RCC 7860 (cell line): ENCODE measurements at places on chromosomes 3 and 15.

DNA sequence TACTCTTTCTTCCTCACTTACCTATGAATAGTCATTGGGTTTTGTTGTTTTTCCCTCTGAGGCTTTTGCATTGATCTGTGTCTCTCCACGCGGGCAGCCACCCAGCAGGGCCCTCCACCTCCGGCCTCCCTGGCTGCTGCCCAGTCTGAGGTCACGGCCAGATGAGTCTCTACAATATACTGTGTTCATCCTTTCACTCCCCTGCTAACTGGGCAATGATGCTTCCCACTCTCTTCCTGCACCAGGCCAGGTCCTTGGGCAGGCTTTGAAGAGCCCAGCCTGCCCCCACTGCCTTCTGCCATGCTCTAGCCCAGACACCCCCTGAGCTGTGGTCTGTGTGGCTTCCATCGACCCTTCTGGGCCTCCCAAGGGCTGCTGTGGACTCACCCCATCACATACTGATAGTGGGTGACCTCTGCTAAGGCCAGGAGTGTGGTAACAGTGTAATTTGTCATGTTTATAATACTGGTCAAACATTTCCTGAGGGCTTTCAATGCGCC lies 18.0 kb downstream of the PDIA5 start:
- DNase-seq, result peak; percentile 71

- no peak for DNase-seq
Measured at GRCh38 chr3:115986555-115987207, 363.4 kb downstream of the GAP43 start.

GRCh38 chr15:40258544-40258943 lies 19.7 kb downstream of the PAK6 start:
- DNase-seq, result no peak

GRCh38 chr3:124882816-124883747 lies 4.1 kb downstream of the ITGB5 start:
- DNase-seq, result no peak

DNA sequence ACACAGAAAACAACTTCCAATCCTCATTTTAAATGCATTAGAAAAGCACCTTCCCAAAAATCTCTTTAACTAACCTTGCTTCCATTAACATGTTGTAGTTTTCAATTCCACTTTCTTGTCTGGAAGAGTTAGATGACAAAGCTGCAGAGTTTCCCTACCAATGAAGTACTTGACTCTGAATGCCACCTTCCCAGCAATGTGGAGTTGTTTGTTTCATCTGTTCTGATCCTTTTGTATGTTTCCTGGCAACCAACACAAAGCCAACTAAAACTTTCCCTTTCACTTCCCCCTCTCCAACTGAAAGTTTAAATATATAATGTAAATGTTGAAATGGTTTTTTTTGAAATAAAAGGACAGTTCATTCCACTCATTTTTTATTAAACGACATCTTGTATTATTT lies at the start of gene WDR49:
Gene WDR49 (minus strand): TSS at position 183 of the 400 bp plus-strand sequence. CDS start 517 bp downstream, outside the sequence.
- DNase-seq, result no peak

DNA sequence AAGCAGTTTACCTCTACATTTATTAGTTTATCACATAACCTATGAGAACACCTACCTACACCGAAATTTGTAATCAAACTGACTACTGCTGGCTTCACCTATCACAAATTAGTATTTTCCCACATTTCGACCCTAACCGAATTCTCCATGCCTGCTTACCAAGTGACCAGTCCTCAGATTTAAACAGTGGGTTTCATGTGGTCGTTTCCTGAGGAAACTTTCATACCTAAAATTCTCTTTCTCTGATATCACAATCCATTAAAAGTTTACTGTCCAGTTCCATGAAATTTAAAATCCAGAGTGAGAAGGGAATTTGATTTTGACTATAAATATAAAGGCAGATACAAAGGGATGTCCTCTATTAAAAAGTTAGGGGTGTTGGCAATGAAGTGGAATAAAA lies 1.9 kb downstream of the PLOD2 start:
- no peak for DNase-seq

GRCh38 chr3:24286405-24286804 lies 208.2 kb downstream of the THRB start:
- no peak for DNase-seq

DNA sequence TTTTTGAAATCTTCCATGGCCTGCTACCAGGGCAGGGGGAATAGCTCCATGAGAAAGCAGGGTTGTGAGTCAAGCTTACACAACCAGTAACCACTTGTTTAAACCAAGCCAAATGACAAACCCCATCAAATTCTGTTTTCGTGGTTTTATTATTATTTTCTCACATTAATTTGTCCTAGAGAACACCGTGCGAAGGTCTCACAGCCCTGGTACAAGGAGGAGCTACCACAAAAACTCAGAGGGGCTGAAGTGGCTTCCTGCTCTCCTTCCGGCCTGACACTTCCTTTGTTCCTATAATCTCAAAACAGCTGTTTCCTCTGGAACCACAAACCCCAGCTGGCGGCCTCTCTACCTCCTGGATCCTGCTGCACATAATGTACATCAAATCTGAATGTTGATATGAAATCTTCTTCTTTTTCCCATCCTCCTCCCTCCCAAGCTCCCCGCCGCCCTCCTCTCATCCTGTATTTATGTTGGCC lies 375.9 kb downstream of the MCTP2 start:
- no peak for DNase-seq

- DNase-seq, result no peak
Measured at GRCh38 chr3:184132945-184133344, 2.2 kb upstream of the EIF2B5 start.

DNA sequence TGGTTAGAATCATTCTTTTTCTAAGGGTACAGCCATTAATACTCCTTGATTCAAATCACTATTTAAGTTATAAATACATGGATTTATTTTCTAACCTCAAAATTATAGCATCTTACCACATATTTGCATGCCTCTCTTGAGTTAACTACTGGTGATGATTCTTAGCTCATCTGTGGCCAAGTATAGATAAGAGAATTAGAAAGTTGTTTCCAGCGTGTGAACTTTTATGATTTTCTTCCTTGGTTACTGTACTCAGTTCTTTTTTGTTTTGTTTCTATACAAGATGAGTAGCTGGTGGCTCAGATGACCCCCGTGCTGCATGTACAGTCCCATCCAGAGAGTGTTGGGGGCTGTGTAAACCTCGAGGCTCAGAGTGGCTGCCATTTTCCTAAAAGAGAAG lies 124.6 kb downstream of the IGF1R start:
- DNase-seq, result no peak

DNA sequence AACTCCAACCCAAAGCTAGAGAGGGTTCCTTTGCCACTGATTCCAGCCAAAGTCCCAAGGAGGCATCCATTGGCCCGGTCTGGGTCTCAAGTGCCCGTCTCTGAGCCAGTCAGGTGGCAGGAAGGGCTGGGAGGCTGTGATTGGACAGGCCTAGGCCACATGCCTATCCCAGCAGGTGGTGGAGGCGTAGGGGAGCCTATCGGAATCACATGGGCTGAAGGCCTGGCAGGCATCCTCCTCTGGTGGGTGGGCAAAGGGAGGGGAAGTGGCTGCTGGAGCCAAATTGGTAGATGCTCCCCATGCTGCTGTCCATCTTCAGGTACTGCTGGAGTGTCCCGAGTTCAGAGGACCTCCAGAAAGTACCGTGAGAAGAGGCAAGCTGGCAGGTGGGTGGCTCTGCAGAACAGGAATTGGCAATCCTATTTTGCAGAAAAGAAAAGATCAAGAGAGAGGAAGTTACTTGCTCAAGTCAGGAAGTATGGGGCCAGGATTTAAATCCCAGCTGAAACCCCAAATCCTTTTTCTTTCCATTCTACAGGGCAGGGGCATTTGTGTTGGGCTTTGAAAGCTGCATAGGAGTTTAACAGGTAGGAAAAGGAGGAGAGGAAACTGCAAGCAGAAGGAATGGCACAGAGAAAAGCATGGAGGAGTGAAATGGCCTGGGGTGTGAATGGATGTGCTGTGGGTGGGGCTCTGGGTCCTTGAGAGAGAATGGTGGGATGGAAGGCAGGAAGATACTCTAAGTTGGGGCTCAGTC lies 3.7 kb downstream of the CHST13 start:
- DNase-seq, result no peak

- no peak for DNase-seq
Measured at GRCh38 chr15:74240897-74241614, 4.9 kb downstream of the CCDC33 start.

GRCh38 chr3:97863031-97863430 lies 41.2 kb downstream of the CRYBG3 start:
- peak; percentile 65 for DNase-seq

- no peak for DNase-seq
Measured at GRCh38 chr3:189076449-189076848, 95.3 kb upstream of the TPRG1 start.

GRCh38 chr3:94406595-94406994 lies 343.7 kb downstream of the NSUN3 start:
- DNase-seq, result no peak

DNA sequence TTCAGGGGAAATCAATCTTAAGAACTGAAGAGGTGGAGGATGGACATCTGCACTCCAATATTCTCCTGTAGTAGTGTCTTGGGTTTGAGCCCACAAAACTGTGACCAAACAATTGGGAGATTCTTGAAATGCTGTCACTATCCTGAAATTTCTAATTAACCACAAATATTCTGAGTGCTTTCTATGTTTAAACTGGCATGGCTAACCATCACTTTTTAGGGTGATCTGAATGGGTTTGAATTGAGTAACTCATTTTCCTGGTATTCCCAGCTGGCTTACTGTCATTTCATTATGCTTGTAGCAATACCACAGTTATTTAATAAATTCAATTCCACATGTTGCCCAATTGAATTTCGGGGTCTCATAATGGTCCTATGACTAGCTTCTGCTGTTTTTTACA lies 216.9 kb upstream of the DCBLD2 start:
- DNase-seq, result no peak

- no peak for DNase-seq
Measured at GRCh38 chr3:112333002-112333380, at the start of gene CD200. TSS of gene CD200 (plus strand) at chr3:112333156. CDS start at chr3:112333213, 57 bp downstream.

GRCh38 chr3:150077581-150078247 lies 107.0 kb upstream of the PFN2 start:
- DNase-seq, result no peak

DNA sequence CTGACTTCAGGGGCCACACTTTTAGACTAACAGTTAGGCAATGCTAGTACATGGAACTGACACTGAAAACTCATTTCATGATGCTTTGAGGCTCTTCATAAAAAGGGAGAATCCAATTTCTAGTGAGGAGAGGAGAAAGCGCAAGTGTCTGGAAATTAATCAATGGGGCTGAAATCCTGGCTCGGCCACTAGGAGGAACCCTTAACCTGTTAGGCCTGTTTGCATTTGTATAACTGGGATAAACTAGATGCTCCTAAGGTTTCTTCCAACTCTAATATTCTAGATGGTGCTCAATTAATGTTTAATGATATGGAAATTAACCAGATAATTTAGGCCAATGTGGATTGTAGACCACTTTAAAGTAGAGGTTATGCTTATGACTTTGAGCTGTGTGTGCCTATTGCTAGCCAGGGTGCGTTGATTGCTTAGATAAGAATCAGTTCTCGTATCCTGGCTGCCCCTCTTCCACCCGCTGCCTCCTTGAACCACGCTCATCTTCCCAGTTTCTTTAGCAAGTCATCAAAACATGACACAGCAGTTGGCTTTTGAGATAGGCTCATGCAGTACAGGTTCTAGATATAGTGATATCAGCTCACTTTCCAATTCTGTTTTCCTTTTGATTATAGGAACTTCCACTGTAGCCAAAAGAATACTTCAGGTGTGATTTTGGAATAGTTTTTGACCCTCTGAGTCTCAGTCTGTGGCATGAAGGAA lies 16.8 kb upstream of the CRBN start:
- no peak for DNase-seq

DNA sequence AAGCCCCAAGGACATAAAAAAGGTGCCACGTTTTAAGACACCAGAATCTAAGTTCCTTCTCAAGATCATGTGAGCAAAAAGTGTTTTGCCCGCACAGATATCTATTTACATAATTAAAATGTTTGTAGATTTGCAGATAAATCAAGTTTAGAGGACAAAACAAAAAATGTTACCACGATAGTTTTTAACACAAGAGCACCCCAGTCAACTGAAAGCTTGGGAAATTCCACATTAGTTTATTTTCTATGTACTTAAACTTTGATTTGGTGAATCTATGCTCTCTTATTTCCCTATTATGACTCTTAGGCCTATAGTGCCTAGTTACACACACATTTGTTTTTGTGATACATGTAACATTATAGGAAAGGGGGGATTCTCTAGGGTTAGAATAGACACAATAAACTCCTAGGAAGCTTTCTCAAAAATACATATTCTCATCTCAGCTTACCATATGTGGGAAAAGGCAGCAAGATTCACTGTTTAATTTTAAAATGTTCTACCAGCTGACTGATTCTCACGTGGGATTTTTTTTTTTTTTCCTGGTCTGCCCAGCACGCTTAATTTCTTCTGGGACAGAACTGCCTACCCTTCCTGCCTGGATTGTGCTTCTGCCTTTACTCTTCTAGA lies 8.4 kb upstream of the LEKR1 start:
- no peak for DNase-seq

DNA sequence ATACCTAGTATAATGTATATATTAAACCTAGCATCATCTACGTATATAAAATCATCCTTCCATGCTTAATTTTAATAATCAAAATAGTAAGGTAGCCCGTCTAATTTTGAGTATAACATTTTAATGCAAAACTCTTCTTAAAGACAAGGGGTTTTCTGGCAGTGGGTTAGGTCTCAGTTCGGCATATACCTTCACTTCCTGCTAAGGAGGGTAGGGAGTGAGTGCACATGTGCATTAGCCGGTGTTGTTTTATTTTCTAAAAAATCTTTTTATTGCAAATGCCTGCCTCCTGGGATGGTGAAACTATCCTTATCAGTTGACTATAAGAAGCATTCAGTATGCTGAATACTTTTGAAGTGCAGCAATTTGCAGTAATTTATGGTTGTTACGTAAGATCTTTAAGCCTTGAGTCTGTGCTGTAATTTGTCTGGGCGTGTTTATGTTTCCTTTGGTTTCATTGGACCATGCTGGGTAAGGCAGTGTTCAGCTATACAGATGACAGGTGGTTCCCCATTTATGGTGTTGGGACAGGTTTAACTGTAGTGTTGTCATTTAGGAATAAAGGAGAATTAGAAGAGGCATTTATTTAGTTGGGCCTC lies 11.7 kb downstream of the ARHGEF26 start:
- no peak for DNase-seq

- DNase-seq, result no peak
Measured at GRCh38 chr3:7333125-7333524, 472.2 kb downstream of the GRM7 start.

- no peak for DNase-seq
Measured at GRCh38 chr3:22996920-22997571, 206.1 kb upstream of the UBE2E2 start.

DNA sequence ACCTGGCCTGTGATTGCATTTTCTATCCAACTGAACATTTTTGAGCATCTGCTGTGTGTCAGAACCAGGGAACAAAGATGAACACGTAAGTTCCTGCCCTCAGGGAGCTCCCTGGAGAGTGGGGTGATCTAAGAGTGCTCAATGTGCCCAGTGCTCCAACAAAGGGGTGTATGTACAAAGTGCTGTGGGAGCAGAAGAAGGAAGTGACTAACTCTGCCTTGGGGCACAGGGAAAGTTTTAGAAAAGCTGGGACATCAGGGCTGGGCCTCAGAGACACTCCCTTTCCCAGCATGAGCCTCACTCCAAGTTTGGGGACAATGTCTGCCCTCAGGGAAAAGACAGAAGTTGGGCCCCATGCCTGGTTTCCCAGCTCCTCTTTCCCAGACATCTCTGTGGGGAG lies 27.6 kb upstream of the BNC1 start:
- no peak for DNase-seq

GRCh38 chr3:59836531-59836930 lies 786.7 kb upstream of the CFAP20DC start:
- DNase-seq, result no peak

- DNase-seq, result no peak
Measured at GRCh38 chr3:127033786-127034185, 50.9 kb downstream of the PLXNA1 start.

GRCh38 chr15:78072080-78072892 lies 5.2 kb downstream of the TBC1D2B start:
- no peak for DNase-seq
